ENCODE measurements at places on chromosomes 1 and 21.

DNA sequence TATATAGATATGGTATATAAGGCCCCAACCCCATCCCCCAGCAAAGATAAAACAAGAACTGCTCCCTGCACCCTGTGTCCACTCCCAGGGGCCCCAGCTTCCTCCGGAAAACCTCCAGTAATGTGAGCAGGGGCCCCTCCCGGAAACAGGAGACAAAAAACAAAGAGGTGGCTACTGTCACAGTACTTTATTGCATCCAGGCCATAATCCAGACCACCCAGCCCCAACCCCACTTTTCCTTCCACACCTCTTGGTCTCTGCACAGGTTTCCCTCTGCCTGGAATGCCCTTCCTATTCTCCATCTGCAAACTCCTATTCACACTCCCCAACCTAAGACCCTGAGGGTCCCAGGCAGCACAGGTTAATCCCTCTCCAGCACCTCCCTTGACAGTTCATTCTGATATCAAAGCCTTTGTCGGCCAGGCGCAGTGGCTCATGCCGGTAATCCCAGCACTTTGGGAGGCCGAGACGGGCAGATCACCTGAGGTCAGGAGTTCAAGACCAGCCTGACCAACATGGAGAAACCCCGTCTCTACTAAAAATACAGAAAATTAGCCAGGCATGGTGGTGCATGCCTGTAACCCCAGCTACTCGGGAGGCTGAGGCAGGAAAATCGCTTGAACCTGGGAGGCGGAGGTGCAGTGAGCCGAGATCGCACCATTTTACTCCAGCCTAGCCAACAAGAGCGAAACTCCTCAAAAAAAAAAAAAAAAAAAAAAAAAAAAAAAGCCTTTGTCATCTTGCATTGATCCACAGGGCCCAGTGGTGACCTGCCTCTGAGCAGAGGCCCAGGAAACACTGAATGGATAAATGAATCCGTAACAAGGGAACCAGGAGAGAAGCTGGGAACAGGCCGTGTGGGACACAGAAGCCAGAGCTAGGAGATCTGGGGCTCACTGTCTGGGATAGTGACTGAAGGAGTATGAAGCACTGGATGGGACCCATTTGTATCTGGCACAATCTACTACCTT lies 2.3 kb upstream of the AUNIP start:
- no peak for DNase-seq

DNA sequence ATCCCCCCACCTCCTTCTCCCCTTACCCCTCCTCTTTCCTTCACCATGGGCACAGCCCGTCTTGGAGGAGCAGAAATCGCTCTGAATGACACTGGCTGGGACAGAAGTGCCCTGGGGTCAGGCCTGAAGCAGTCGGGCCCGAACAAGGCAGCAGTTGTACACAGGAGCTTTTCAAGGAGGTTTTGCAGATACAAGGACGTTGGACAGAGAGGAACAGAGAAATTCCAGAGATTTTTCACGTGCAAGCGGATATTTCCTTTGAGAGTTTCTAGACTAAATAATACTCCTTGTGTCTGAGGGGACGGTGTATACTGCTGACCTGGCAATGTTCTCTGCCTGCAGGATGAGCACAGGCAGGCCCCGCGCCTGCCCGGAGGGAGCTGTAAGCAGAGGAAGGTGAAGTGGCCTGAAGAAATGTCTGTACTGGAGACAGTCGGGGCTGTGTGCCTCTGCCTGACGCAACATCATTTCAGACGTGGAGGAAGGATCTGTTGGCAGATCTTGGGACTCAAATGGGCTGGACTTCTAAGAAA lies 95.3 kb upstream of the SLC25A33 start:
- DNase-seq = no peak

DNA sequence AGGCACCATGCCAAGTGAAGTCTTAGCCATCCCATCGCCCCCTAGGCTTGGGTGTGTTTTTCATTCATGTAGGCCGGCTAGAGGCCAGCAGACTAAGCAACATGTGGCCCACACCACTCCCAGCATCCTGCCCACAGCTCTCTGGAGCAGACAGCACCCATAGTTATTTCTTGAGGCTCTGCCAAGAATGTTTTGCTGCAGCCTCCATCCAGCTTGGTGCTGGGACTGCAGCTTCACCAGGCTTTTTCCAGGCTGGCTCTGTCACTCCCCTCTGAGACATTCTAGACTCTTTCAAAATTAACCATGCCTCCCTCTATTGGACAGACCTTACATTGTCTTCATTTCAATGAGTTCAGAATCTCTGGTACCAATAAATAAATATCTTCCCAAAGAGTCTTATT lies 104.2 kb downstream of the DUSP10 start:
- DNase-seq = peak; percentile 90

GRCh38 chr1:67158401-67158800 lies 7.9 kb upstream of the IL23R start:
- no peak for DNase-seq

DNA sequence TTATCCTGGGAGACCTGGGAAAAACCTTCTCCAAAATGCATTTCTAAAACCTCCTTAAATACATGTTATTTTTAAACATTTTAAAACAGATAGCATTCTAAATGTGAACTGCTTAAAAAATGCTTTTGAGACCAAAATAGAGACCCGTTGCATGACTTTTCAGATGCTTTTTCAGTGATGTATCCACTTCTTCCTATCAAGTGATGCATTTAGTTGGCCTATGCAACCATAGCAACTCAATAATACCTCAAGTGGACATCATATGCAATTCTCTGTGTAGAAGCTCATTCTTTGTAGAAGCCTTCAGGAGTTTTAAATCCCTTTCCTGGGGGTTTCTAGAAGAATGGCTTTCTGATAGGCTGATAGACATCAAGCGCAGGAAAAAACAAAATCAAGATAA lies 94.5 kb upstream of the RAVER2 start:
- DNase-seq = no peak

GRCh38 chr1:84089867-84090266 lies 54.2 kb upstream of the PRKACB start:
- DNase-seq = no peak

GRCh38 chr1:216580538-216581057 lies 142.6 kb downstream of the ESRRG start:
- no peak for DNase-seq

DNA sequence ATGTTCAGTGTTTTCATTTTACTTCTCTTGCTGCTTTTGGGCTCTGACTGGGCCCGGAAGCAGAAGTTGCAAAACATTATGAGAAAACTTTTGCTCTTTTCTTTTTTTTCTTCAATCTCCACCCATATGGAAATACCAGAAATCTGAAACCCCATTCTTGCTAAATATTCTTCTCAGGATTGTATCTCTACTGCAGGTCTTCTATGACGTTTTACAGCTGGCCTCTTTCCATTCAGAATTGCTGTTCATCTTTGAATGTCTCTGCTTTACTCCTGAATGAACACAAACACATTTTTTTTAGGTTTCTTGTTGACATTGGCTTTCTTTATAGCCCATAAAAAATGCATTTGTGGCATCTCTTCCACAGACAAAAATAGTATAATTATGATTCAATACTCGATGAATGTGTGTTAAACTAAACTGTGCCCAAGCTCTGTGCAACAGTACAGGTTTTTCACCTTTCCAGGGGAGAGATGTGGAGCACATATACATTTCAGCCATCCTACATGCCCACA lies 18.8 kb downstream of the PTPRC start:
- peak; percentile 43 for DNase-seq

DNA sequence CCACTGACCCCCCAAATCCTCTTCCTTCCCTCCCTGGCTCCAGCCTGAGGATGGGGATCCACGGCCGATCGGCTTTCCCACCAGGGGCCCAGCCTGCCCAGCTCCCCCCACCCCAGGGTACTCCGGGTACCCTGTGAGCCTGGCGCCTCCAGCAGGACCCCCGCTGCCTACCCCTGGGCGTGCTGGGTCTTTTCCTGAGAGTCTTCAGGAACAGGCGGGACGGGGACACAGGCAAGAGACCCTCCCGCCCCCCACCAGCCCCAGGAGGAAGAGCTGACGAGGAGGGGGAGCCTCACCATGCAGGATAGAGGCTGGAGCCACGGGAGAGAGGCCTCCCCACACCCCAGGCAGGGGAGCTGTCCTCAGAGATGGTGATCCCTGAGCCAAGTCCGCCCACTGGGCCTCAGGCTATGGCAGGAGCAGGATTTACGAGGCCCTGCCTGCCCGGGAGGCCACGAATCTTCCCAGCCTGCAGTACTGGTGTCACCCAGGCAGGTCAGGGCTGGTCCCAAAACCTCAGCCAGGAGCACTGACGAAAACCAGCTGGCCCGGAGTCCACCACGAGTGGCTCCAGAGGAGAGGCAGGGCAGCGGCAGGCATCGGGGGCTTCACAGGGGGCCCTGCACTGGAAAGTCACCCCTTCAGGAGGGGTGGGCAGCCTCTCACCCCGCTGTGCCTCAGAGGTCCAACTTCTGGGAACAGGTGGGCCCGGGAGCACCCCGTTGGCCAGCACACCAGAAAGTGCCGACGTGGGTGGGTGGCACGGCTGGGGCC lies 58.0 kb downstream of the MEGF6 start:
- DNase-seq = no peak

GRCh38 chr1:200252531-200252930 lies 157.3 kb downstream of the ZNF281 start:
- no peak for DNase-seq

- DNase-seq = no peak
These were observed 97.1 kb upstream of the C1orf87 start for GRCh38 chr1:60170709-60171108.

GRCh38 chr1:166695115-166695514 lies 144.2 kb upstream of the POGK start:
- DNase-seq = no peak

DNA sequence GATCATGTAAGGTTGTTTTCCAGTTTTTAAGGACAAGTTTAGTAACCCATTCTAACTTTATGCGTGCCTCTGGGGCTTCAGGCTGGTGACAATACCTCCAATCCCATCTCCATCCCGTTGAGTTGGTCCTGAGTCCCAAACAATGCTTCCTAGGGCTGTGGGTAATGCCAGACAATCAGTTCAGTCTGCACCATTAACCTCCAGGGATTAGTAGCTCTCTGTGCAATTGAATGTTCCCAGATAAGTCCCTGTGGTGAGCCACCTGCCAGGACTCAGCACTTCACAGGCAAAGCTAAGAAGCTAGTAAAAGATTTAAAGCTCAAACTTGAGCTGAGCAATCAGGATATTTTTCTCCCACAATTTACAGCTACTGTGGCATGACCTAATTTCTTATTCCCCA lies 462.2 kb upstream of the PTBP2 start:
- DNase-seq = no peak

DNA sequence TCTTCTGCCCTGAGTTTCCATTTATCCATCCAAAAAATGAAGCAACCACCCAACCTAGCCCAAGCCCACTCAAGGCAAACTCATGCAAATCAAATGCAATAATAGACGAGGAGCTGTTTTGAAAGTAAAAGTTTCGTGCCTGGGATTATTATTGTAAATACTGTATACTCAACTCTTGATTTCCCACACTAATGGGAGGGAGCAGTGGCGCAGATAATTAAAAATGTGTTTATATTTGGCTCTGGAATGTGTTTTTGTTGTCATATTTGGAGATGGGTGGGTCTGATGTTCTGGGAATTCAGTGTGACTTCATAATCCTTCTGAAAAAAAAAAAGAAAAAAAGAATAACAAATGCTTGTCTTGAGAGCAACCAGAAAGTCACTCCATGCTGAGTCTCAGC lies 52.5 kb downstream of the KLHDC7A start:
- DNase-seq = no peak

DNA sequence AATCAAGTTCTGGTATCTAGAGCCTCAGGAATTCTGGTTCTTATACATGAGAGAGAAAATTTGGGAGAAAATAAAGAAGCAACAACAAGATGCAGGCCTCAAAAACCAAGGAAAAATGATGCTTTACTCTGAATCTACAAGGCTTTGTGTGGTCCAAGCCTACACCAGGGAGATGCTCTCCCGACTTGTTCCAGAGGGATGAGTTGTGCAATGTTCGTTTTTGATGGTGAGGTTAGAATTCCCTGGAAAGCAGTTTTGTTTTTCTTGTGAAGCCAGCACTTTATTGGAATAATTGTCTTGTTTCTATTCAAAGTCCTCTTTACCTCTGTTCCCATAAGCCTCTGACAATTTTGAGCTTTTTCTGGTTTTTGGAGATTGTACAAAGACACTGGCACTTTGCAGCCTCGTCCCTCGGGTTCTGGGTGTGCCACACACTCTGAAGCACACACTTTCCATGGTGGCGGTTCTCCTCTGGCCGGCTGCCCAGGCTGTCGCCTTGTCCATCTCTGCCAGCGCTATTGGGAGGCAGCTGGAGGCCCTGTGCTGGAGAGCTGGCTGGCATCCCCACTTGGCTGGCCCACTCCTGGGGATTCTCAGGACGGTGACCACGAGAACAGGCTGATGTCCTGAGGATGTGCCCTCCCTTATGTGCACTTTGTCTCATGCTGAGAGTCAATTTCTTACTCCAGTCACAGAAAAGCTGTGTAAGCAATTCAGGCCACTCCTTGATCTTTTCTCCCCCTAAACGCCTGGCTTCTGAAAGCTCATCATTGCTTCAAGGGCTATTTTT lies 70.2 kb downstream of the EDEM3 start:
- DNase-seq = peak; percentile 78

DNA sequence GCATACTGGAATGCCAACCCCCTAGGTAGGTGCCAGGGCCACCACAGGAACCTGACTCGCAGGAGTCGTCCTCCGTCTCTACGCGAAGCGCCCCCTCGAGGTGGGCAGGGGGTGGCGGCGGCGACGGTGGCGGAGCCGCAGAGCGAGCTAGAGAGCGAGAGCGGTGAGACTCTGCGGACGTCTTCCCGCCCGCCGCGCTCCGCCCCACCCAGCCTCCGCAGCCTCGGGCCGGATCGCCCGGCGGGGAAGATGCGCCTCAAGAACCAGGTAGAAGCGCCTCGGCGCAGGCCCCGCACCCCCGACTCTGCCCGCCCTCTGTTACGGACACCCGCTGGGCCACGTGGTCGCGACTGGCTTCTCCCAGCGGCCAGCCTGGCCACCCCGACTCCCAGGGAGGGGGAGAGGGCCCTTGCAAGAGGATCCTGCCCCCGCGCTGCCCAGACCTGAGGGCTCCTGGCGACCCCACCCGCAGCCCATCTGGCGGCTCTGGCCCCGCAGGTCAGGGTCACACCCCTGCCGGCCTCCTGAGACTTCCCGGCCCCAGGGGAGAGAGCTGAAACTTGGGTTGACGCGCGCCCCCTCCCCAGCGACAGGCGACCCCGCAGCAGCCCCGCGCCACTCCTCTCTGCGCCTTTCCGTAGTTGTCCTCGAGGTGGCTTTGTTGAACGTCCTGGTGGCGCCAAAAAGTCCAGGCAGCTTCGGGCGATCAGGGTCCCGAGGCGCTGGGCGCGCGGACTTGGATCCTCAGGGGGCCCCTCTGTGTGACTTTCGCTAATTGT lies 24.4 kb upstream of the AGBL4 start:
- DNase-seq = no peak

All from NCI-H446 (cell line).